NCI-H1105 treated with DMSO at 0.1 percent for 48 hours (cell line): ENCODE measurements at places on chromosomes 16 and 17.

- no peak for DNase-seq
Measured at GRCh38 chr16:11963706-11964105, 1.3 kb upstream of the TNFRSF17 start.

DNA sequence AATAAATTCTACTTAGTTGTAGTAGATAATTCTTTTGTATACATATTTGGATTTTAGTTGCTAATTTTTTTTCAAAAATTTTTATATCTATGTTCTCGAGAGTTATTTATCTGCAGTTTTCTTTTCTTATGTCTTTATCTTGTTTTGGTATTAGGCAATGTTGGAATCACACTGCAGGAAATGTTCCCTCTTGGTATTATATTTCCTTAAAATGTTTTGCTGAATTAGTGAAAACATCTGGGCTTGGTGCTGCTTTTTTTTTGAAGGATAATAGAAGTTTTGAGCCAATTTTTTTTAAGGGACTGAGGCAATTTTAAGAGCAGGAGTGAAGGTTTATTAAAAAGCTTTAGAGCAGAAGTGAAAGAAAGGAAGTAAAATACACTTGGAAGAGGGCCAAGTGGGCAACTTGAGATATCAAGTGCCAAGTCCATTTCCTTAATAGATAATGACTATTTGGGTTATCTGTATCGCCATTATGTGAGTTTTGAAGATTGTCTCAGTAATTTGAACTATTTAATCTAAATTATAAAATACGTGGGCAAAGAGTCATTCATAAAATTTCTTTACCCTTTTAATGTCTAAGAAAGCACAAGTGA, 1390.1 kb upstream of the CDH8 start:
- no peak for DNase-seq

- DNase-seq = no peak
Measured at GRCh38 chr17:38761612-38762011, 9.1 kb downstream of the PSMB3 start.

DNA sequence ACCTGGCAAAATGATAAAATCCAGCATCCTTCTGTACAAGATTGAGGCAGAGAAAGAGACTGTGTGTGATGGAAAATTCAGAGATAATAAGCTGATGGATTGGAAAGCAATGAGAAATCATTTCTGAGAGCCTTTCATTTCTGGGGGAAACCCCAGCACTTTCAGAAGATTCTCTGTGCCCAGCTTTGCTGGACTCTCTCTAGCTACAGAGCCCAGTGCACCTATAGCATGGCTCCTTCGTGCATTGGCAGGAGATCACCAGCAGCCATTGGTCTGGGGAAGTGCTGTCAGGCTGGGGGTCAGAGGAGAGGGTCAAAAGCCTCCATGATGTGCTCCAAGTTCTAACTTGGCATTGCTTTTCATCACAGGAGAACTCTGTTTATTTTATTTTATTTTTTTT, 259.9 kb downstream of the SOX9 start:
- no peak for DNase-seq

- DNase-seq = no peak
Measured at GRCh38 chr17:27366437-27366836, 72.5 kb downstream of the WSB1 start.

GRCh38 chr17:80832266-80832676, 159.4 kb upstream of the CHMP6 start:
- DNase-seq = peak; percentile 20

GRCh38 chr17:56697190-56697589, 103.7 kb downstream of the NOG start:
- DNase-seq = no peak

- DNase-seq = no peak
Measured at GRCh38 chr16:68287276-68288251, 23.2 kb downstream of the SLC7A6OS start.
